ENCODE measurements at places on chromosomes 4 and X.

DNA sequence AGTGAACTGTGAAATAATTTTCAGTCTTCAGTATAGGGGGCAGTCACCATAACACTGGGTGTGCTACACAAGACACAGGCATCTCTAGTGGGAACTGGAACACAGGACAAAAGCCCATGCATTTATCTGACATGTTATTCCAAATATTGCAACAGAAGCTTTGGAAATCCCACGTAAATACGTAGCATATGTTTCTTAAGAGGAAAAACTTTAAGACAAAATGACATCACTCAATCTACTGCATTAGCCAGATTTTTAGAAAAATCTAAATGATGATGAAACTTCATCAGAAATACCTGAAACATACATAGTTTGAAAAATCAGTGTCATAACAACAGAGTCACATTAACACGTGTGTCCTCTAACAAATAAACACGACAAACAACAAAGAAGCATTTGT is 14.5 kb downstream of the SHISA3 start:
- peak; percentile 49 for DNase-seq

- no peak for DNase-seq
Observed at GRCh38 chr4:140065393-140065792, 88.6 kb downstream of the MAML3 start.

- no peak for DNase-seq
Observed at GRCh38 chrX:39304746-39305145, 503.5 kb downstream of the MID1IP1 start.

- no peak for DNase-seq
Observed at GRCh38 chrX:123617007-123617406, 115.8 kb downstream of the THOC2 start.

GRCh38 chr4:148444296-148445070 is 2.3 kb upstream of the NR3C2 start:
- DNase-seq = peak; percentile 5

GRCh38 chr4:120921456-120922380 is 808 bp downstream of the PRDM5 start:
- DNase-seq = peak; percentile 61

DNA sequence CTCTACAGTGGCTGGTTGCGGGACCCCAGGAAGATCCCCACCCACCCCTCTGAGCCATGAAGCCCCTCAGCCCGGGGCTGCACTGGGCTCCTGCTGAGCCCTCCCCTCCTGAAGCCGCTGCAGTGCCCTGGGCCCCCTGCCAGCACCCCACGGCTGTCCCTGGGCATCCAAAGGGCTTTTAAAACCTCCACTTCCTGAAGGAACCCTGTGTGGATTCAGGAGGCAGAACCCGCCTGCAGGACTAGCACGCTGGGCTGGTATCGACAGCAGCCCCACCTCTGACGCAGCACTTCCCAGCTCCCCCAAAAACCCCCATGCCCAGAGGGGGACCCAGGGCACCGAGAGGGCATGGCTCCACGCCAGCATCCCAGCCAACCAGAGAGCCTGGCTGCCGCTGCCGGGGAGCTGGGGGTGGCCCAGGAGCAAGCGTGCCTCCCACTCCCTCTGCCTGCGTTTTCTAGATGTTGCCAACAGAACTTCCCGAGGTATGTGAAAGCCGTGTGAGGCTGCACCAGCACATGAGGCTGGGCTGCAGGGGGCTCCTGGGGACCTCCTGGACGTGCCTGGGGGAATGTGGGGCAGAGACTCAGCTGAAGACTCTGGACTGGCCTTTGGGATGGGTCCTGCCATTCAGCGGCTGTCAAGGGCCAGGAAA is 6.3 kb downstream of the MXD4 start:
- peak; percentile 45 for DNase-seq

- no peak for DNase-seq
Observed at GRCh38 chr4:79078339-79078738, 139.1 kb upstream of the PAQR3 start.

DNA sequence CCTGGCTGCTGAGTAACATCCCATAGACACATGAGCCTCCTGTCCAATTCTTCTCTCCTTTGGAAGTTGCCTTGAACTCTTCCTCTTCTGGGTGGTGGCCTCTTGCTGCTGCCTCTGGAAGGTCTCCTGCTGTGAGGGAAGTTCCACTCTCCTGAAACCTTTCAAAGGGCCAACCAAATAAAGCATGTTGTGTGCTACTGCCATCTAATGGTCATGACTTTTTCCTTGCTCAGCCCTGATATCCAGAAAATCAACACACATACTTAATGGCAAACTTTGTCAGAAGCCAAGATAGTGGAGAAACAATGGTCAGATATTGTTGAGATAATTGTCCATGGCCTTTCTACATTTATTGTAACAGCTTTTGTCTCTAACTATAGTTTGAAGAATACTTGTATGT is 19.1 kb upstream of the ZXDA start:
- peak; percentile 20 for DNase-seq

DNA sequence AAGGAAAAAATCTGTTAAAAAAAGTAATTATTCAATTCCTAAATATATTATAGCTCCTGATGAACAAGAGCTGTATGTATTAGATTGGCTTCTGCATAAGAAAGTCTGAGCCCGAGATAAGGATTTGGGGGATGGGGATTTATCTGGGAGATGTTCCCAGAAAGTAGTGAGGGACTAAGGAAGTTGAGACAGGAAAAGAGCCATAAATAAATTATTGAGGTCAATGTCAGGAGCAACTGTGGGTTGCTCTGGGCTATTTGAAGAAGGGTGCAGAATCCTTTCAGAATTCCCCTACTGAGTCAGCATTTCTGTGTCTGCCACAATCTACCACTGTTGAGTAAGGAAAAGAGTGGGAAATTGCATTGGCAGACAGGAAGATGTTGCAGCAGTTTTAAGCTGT is 3.1 kb upstream of the TDO2 start:
- peak; percentile 61 for DNase-seq

DNA sequence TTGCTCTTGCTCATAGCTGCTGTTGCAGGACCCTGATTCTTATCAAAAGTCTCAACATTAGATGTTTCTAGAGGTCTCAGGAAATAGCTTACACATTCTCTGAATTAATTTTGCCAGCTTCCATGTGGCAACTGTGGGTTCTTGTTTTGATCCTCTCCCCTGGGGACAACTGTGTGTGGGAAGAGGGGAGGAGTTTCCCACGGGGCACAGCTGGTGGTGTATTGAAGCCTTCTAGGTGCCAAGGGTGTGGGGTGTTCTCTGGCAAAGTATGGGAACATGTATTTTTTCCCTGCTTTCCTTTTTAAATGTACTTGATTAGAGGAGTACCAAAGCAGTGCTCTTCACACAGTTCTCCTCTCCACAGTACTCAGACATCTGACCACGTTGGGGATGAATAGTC is 212.7 kb downstream of the RPA4 start:
- no peak for DNase-seq

DNA sequence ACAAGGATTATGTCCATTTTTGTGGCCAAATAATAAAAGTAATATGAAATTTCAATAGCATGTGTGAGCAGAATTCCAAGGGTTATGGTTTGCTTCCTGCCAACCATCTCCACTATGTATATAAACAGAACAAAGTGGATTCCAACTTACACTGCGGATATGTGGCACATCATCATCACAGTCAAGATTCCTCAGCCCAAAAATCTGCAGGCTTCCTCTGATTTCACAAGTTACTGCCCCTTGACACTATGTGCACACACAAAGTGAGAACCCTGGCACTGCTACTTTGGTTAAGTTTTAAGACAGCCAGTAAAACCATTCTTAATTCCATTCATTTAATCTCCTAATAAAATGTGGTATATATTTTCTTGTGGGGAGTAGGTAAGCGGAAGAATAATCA is 76.4 kb downstream of the LEF1 start:
- DNase-seq = no peak

DNA sequence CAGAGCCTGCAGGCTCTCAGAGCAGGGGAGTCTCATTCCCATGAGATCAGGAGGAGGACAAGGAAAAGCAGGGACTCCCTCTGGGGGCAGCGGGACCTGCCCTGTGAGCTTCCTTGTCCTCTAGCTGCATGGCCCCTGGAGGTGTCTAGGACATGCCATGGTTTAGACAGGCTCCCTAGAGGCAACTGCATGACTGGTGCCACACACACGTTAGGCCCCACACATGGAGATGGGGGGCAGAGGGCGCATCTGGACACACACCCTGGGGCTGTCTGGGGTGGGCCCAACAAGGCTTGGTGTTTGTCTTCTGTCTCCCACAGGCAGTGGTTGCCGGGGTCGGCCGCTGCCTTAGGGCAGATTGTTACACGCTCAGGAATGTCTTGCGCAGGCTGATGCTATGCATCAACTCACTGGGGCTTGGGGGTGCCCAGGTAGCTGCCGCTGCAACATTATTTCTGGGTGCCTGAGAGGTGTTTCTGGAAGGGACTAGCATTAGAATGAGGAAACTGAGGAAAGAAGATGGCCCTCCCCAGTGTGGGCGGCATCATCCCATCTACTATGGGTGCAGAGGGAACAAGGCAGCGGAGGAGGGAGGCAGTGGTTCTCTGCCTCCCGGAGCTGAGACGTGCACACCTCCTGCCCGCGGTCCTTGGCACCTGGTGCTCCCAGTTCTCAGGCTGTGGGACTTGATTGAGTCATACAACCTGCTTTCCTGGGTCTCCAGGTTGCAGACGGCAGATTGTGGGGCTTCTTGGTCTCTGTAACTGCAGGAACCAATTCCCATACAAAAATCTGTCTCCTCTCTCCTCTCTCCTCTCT is 32.1 kb upstream of the GPR78 start:
- no peak for DNase-seq

DNA sequence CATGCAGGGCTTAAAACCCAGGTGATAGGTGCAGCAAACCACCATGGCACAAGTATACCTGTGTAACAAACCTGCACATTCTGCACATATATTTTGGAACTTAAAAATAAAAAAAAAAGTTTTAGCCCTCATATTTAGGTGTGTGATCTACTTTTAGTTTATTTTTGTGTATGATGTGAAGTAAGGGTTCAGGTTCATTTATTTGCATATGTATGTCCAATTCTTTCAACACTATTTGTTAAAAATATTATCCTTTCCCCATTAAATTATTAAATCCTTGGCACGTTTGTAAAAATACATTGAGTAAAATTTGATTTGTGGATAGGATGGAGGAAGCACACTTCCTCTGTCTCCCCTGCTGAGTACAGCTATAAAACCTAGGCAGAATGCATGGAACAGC is 12.9 kb downstream of the RAB39B start:
- no peak for DNase-seq

DNA sequence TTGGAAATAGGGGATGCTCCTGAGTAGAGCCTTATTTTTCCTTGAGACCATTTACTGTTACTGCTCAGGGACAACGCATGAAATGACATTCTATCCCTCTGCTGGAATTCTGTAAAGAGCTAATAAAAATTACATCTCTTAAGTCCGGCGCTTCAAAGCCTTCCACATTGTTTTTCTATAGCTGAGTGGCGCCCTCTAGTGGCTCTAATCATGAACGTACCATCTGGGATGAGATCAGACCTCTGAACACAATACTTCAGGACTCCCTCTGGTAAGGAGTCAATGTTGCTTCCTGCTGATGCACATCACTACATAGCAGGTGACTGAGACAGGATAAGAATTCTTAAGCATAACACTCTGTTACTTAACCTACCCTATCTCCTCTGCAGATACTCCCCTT is 6.0 kb downstream of the HMGN5 start:
- peak; percentile 60 for DNase-seq

GRCh38 chr4:2472187-2472586 is 3.3 kb downstream of the RNF4 start:
- DNase-seq = peak; percentile 83

DNA sequence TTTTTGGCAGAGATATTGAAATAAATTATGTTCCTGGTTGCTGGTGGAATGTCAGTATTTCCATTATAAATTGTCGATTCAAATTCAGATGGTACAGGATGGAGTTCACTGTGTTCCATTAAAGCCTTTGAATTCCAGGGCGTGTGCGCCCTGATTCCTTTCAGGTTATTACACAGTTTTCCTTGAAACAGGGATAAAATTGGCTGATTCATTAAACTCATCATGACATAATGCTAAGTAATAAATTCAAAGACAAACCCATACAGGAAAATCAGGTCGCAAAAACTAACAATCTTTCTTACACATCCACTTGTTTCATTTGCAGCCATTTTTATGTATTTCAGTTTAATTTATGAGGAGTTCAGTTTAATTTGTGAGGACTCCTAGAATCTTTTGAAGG is 51.1 kb downstream of the RWDD4 start:
- no peak for DNase-seq

- peak; percentile 0 for DNase-seq
Observed at GRCh38 chrX:149003863-149004660, 501.0 kb downstream of the IDS start.

GRCh38 chr4:37540486-37540885 is 145.7 kb downstream of the RELL1 start:
- DNase-seq = no peak

- no peak for DNase-seq
Observed at GRCh38 chr4:168164915-168165548, 72.7 kb downstream of the ANXA10 start.

GRCh38 chrX:38178396-38178795 is 42.3 kb downstream of the SRPX start:
- DNase-seq = no peak

GRCh38 chrX:75746891-75747639 is 38.0 kb downstream of the MAGEE2 start:
- peak; percentile 36 for DNase-seq

DNA sequence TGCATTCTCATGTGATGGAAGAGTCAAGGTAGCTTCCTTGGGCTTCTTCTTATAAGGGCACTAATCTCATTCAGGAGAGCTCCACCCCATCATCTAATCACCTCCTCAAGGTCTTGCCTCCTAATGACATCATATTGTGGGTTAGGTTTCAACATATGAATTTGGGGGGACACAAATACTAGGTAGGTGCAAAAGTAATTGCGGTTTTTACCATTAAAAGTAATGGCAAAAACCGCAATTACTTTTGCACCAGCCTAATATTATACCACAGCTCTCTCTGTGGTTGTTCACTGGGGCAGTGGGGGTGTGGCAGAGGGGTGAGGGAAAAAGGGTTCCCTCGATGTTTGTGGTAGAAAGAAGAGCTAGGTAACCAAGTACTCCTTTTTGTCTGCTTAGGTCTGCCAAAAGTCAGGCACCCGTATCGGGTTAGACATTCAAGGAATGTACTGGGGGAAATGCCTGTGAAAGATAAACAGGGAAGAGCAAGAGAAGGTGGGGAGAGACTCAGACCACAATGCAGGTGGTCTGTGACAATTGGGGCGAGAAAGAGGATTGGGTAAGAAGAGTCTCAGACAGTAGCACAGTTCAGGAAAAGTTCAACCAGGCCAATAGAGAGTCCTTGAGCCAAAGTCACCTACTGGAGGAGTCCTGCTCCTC is 78.9 kb upstream of the MTM1 start:
- DNase-seq = peak; percentile 11

DNA sequence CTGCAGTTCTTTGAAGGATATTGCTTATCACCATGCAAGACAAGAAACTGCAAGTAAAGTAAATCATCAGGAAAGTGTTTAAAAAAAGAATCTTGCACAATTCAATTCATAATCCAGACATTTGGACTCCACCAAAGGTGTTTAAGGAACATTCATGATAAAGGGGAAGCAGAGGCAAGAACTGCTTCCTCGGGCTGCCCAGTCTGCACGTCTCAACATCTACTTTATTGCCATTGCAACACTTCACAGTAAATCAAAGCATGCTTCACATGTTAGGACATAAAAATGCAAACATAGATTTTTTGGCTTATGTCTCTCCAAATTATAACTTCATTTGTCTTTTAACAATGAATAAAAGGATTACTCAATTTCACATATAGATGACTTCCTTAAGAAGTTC is 42.5 kb downstream of the MID1 start:
- DNase-seq = peak; percentile 21

GRCh38 chr4:184416913-184417734 is 57.2 kb downstream of the IRF2 start:
- peak; percentile 28 for DNase-seq

All from iris pigment epithelial cell (primary cell).